ENCODE measurements at places on chromosomes 2 and 18.

DNA sequence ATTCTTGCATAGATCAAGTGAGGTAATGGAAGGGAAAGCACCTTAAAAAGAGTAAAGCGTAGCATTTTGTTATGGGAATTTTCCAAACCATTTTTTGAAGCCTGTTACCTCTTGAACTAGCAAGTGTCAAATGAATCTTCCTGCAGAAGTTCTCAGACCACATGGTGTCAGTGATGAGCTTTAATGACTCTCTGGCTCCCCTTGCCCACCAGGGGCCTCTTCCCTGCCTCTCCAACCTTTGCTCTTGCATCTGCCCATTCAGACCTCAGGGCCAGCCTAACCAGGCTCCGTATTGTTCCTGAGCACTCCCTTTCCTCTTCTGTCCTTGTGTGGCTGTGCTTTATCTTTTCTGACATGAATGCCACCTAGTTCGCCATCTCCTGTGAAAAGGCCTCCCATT, 155.9 kb downstream of the DIS3L2 start:
- DNase-seq: no peak

GRCh38 chr2:239035361-239035814, 187.5 kb downstream of the TWIST2 start:
- no peak for DNase-seq

DNA sequence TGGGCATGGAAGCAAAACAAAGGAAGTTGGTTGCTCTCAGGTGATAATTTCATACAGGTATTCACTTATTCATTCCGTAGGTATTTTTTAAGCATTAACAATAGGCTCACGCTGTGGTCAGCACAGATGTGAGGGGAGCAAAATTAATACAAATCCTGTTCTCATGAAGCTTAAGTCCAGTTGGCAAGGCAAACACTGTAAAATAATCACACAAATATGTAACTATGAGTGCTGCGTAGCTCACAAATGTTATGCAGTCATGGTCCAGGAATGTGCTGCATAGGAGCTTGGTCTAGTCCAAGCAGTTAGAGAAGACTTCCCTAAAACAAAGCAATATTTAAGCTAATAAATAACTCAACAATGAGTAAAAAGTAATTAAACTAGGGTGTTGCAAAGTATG, 23.9 kb downstream of the SP5 start:
- peak; percentile 81 for DNase-seq

DNA sequence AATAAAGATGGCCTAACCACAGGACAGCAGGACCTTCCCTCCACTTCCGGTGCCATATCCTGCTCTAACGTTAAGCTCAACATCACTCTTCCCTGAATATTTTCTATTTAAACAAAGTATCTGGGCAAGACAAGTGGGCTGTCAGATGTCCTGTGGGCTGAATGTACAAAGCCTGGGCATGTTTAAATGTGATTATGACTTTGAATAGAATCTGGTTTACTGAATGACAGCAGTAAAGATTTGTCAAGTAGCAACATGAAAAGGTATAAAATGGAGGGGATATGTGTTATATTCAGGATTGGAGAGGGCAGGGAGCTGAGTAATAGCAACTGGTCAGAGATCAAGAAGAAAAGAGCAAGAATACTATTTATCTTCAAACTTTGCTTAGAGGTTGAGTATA, 540.9 kb downstream of the NRXN1 start:
- DNase-seq: no peak

DNA sequence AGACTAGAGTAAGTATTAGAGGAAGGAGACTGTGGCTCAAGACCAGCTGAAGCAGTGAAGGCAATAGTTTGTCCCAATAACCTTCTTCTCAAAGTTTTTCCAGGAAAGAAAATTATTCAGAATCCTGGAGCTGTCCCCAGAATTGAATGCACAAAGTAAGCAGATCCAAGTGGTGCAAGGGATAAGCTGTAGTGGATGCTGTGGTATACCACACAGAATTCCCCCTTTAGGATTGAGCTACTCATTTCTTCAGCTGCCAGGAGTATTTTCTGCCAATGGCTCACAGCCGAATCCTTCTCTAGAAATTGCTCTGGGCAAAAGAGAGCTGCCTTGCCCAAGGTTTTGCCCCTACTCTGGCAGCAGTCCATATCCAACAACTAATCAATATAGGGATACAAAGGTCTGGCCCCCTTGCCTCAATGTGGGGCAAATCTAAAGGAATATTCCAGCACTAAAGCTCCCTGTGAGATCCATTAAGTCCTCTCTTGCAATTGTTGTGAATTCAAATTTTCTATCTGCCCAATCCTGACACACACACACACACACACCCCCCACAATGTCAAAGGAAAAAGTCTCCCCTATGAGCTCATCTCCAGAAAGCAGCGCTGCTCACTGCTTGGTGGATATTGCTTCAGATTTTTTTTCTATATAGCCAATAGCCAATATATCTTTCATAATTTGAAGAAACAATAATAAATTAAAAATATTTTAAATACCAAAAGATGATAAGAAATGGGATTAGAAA, 18.4 kb upstream of the TCF7L1 start:
- DNase-seq: no peak

GRCh38 chr18:25288340-25288938, 63.5 kb downstream of the ZNF521 start:
- no peak for DNase-seq

DNA sequence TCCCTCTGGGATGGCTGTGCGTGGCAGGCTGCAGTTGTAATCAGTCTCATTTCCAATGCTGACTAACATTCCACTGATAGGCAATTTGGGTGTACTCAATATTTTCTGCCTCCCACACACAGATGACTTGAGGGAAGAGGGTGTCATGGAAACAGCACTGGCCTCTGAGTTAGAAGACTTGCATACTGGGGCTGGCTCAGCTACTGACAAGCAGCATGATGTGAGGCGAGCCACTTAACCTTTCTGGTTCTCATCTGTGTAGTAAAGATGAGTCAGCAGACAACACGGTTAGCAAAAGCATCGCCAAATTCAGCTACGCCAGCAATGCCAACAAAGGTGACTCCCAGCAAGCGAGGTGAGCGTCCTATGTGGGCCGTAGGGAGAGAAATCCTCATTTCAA, 73.5 kb downstream of the COLEC12 start:
- DNase-seq: no peak

- no peak for DNase-seq
These were observed 4.3 kb downstream of the SMYD5 start for GRCh38 chr2:73218298-73218697.

DNA sequence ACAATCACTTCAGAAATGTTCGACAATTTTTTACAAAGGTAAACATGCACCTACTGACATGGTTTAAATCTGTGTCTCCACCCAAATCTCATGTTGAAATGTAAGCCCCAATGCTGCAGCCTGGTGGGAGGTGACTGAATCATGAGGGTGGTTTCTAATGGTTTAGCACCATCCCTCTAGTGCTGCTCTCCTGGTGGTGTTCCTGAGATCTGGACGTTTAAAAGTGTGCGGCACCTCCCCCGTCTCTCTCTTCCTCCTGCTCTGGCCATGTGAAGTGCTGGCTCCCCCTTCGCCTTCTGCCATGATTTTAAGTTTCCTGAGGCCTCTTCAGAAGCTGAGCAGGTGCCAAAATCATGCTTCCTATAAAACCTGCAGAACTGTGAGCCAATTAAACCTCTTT, 28.3 kb downstream of the MAP3K2 start:
- DNase-seq: no peak

DNA sequence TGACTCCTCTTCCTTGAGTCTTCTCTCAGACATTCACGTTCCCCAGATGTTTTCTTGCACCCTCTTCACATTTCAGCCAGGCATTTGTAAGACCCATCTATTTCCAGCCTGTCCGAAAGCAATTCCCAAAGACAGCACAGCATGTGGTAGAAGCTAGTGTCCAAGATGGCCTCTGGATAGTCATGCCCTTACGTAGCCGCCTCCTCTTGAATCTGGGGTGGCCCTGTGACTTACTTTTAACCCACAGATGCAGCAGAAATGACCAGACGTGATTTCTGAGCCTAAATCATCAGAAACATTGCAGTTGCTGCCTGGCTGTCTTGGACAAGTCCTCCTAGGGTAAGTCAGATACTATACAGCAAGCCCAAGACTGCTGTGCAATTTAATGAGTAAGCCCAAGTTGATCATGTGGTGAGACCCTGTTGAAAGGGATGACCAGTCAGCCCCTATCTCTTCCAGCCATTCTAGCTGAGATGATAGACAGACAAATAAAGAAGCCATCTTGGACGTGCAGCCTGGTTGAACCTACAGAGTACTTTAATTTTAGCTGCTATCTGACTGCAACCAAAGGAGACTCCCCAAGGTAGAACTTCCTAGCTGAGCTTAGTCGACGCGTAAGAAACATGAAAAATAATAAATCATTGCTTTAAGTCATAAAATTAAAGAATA, 12.3 kb downstream of the ARL5A start:
- DNase-seq: no peak

GRCh38 chr2:173395567-173396351, 41.1 kb downstream of the CDCA7 start:
- no peak for DNase-seq

DNA sequence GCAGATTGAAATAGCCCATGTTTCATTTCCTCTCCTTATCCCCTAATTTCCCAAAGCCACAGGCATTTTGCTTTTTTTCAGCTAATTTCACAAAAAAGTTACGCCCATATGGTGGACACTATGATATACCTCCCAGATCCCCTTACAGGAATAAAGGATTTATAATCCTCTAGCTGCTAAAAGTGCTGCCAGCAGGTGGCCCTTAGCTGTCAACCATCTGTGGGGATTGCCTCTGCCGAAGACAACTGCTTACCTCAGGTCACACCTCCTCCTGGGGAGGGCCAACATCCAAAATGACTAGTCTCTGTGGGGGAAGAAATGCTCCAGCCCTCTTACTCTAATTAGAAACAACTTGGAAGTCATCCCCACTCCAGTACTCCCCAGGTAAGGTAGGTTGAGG, 61.0 kb upstream of the EPB41L3 start:
- no peak for DNase-seq

Measured in kidney epithelial cell (primary cell).